ENCODE measurements at places on chromosomes 5 and 9.

- DNase-seq = no peak
Observed at GRCh38 chr9:4573634-4574389, 83.5 kb downstream of the SLC1A1 start.

DNA sequence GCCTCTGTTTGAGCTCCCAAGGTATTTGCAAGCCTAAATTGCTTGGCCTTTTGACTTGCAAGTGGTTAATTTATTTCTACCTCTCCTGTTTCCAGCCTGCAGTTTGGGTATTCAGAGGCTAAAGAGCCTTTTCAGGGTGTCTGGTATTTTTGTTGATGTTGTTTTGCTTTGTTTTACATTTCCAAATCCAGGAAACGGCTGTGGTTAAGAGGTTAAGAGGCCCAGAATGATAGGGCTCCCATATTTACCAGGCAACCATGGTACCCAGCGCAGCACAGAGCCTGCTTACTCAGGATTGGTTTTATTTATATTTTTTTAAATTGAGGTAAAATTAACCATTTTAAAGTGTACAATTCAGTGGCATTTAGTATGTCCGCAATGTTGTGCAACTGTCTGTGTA, 92.1 kb downstream of the PDZD2 start:
- DNase-seq = no peak

GRCh38 chr5:156361436-156362109, 34.6 kb downstream of the SGCD start:
- peak; percentile 50 for DNase-seq

DNA sequence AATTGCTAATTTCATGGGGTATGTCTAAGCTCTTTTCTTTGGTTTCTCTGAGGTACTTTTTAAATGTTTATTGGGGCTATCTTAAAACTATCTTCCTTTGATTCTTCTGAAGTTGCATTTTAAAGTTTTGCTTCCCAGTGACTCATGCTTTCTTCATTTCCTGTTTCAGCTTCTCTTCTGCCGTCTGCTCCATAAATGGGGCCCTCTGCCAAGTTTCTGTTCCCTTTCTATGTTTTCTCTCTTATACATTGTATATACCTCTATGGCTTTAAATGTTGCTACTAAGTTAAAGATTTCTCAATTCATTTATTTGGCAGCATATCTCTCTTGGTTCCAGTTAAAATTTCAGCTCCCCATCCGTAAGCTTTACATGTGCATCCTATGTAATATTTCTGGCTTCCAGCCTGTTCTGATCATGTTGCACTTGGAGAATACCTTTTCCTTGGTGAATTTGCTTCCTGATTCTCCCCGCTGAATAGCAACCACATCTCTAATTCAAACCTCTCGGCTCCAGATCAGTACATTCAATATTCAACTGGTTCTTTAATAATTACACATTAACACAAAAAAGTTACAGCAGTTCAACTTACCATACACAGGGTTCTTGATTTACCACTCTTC, 125.3 kb downstream of the ST8SIA4 start:
- peak; percentile 75 for DNase-seq

DNA sequence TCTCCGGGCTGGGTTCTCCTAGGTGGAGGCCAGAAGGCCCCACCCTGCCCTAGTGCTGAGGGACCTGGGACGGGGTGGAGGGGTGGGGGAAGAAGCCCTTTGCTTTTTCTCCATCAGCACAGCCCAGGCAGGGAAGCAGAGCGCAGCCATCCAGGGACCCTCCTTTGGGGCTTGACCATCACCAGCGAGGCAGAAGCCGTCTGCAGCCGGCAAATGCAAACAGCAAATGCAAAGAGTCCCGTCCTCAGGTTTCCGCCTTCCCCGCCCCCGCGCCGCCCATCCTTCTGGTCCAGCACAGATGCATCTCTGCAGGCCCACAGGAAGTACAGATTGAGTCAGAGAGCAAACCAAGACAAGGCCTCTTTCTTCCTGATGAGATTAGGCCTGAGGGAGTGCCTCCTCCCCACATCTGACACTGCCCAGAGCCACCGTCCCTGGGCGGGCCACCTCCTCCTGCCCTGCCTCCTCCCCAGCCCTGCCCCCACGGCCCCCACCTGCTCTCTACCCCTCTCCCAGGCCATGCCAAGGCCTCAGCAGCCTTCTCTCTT, 23.4 kb downstream of the CORO2A start:
- DNase-seq = no peak

DNA sequence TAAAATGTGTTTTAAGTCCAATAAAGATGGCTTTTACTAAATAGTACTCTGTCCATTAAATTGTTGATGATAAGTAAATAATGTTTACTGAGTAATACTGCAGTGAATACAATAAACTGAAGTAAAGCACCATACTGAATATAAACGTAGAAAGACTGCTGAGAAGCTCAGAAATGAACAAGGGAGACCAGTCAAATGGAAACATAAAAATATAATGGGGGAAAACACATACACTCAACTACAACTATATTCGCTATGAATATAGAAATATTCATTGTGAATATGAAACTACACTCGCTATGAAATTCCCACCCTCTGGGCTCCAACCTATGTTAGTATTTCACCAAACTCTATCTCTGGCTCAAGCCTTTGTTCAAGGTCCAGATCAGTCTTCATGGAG, 41.9 kb upstream of the UBQLN1 start:
- no peak for DNase-seq

DNA sequence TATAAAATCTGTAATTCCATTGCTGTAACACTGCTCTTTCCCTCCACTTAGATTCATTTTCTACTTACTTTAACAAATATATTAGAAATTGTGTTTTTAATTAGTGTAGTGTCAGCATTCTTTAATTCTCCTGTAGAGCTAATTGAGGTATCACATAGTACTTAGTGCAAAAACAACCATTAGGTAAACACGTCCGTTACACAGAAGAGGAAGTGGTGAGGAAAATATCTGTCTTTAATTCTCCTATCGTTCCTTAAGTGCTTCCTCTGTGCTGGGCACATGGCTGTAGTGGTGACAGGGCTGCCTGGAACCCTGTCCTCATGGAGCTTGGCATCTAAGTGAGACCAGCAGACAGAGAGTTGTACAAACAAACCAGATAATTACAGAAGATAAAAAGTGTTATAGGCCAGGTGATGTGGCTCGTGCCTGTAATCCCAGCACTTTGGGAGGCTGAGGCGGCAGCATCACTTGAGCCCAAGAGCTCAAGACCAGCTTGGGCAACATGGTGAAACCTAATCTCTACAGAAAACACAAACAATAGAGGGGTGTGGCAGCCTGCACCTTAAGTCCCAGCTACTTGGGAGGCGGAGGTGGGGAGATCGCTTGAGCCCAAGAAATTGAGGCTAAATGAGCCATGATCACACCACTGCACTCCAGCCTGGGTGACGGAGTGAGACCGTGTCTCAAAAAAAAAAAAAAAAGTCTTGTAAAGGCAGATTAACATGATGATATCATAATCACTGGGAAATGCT, 36.4 kb downstream of the PARP8 start:
- no peak for DNase-seq
